ENCODE measurements at places on chromosomes 11 and 22. TPM values are rescaled to one million over a fixed set of nuclear protein-coding genes. Genes with fewer than 3 reads are reported as not detected.

DNA sequence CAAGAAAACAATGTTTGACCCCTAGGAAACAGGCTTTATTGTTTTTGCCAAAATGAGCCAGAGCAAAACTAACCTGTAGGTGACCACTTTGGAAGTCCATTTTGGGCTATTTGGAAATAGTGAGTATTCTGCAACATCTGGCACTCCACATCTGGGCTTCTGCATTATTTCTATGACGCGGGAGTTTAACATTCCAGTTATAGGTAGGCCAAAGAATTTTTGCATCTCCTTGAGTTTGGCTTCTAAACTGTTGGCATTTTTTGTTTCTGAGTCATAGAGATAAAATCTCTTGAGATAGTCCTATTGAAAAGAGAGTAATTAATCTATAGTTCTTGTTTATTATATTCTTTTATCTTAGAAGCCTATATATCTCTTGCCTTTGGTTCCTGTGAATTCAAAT is 2.9 kb downstream of the MMP7 start:
- DNase-seq, result no peak

Gene CTSD
- polyA plus RNA-seq, result 1,217 TPM

DNA sequence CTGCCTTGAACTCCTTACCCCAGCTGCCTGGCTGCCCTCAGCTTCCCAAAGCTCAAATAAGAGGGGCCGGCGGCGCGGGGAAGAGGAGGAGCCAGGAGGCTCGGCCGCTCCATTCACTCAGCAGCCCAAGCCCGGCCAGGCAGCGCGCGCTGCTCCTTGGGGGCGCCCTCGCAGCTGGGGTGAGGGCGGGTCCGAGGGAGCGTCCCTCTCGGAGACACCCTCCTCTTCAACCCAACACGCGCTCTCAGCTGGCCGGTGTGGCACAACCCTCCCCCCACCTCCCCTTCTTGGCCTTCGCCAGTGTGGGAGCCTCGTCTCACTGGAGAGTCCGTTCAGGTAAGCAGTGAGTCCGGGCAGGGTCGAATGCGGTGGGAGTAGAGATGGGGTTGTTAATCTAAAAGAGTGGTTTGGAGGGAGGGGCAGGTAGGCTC is at the start of gene WT1:
Gene WT1 (minus strand): TSS at position 29 of the 431 bp plus-strand sequence.
- no peak for DNase-seq

DNA sequence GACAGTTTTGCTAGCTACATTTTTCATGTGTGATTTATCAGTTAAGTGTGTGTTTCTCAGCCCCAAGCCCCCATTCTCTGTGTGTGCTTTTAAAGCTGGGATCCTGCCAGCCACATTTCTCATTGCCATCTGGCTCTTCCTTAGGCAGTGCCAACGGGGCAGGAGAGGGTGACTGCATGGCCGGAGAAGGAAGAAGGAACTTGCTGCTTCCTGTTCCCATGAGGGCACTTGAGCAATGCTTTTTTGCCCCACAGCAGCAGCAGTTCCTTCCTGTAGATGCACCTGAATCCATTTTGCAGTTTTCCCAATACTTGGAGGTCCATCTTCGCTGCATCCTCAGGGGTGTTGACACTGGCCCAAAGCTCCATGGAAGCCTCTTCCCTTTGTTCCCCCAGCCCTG is 37.5 kb downstream of the TNRC6B start:
- DNase-seq, result peak; percentile 37

- no peak for DNase-seq
These were observed 9.6 kb downstream of the CHST1 start for GRCh38 chr11:45655831-45656230.

Gene LAMTOR1
- 223 TPM for polyA plus RNA-seq

GRCh38 chr11:42857344-42857743 is 454.5 kb upstream of the API5 start:
- DNase-seq, result no peak

GRCh38 chr11:102323542-102324251 is 6.4 kb downstream of the BIRC3 start:
- no peak for DNase-seq

DNA sequence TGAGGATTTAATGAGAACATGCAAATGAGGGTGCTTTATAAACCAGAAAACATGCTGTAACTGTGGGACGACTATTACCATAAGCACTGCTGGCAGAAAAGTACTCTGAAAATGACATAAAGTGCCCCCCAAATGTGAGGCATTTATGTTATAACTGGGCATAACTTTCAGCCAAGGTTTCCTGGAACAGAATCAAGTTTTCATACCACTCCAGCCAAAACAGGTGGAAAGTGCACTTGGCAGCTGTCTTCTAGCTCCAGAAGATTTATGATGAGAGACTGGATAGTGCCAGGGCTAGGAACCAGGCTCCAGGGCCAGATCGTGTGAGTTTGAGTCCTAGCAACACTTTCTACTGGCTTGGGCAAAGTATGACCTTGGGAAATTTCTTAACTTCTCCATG is 339.2 kb downstream of the TENM4 start:
- DNase-seq, result no peak

GRCh38 chr11:43694477-43694876 is 13.9 kb downstream of the HSD17B12 start:
- DNase-seq, result no peak

- no peak for DNase-seq
These were observed 36.6 kb downstream of the RPS6KA4 start for GRCh38 chr11:64395545-64396078.

DNA sequence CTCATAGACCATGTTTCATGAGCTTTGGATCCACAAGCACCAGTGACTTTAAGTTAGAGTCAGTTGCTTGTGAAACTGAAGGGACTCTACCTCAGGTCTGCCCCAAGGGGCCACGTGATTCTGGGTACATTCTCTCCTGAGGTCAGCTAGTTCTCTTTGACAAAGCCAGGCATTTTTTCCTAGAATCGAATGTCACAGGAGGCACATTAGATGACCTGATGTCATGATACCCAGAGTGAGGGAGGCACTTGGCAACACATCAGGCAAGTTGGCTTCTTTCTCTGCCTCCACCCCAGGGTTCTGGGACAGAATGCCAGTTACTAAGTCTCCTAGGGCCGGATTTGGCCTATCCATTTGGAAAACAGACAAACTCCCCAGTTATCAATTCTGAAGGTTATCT is 93.0 kb downstream of the APIP start:
- DNase-seq, result no peak

Gene WT1
- not detected for polyA plus RNA-seq

- DNase-seq, result no peak
These were observed 19.7 kb upstream of the DNAJB13 start for GRCh38 chr11:73931039-73931645.

Gene OR52B2
- not detected for polyA plus RNA-seq

Gene RAPSN
- 79.3 TPM for polyA plus RNA-seq

Gene GLB1L2
- 0.91 TPM for polyA plus RNA-seq

Gene SPON1
- polyA plus RNA-seq, result 0.53 TPM

- no peak for DNase-seq
These were observed 771.1 kb upstream of the LUZP2 start for GRCh38 chr11:23725752-23726151.

- DNase-seq, result no peak
These were observed 21.6 kb downstream of the LRFN4 start for GRCh38 chr11:66878474-66878873.

- DNase-seq, result no peak
These were observed 335 bp downstream of the TMEM138 start for GRCh38 chr11:61362542-61362875.

Gene CHRM1
- not detected for polyA plus RNA-seq

Gene DDI1
- not detected for polyA plus RNA-seq

GRCh38 chr22:46829941-46830715 is 67.7 kb downstream of the TBC1D22A start:
- DNase-seq, result peak; percentile 65

Gene APOBEC3B
- 0.57 TPM for polyA plus RNA-seq

Gene GLYAT
- 0.03 TPM for polyA plus RNA-seq

DNA sequence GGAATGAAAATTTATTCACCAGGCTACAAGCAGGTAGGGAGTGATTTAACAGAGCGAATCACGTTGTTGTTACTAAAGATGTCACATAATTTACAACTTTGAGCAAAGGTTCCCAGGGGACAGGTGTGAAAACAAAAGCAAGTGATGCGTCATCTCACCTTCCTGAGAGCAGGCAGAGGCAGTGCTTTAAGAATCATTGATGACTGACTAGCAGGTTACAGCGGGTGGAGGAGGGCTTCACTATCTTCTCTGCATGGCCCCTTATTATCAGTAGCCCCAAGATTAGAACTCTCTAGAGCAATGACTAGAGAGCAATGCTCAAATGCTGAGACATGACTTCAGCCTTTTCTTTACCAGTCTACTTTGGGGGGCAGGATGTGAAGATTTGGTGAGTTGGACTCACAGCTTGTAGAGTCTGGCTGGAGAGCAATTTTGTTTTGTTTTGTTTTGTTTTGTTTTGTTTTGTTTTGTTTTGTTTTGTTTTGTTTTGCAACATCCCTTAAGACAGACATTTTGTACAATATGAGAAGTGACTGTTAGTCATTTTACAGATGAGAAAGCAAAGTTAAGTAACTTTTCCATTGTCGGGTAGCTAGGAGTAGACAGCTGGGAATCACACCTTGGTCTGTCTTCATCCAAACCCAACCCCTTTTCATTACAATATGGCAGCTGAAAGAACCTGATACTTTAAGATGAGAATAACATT is 84.8 kb downstream of the SLC1A2 start:
- no peak for DNase-seq

GRCh38 chr22:38569972-38570778 is at the start of gene DMC1:
DMC1 (minus strand) TSS chr22:38570183; CDS start chr22:38568256, 1,927 bp downstream.
- DNase-seq, result peak; percentile 96
